Adipocyte (in vitro differentiated cells): ENCODE measurements at places on chromosomes 5 and 9.

GRCh38 chr5:81819556-81820317 lies 68.8 kb upstream of the SSBP2 start:
- DNase-seq = peak; percentile 69

DNA sequence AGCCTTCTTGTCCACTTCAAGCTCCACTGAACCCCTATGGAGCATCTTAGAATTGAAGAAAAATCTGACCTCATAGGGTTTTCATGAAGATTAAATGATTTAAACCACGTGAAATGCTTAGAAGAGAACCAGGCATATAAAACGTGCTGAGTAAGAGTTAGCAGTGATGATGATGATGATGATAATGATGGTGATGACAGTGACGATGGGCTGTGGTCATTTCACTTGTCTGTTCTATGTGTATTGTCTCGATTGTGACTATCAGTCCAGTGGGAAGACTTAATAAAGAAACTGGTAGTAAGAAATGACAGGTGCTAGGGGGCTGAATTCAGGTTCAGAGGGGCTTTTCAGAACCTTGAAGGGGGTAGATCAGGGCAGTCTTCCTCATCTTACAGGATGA lies 45.1 kb upstream of the CDKN2AIPNL start:
- DNase-seq = no peak

DNA sequence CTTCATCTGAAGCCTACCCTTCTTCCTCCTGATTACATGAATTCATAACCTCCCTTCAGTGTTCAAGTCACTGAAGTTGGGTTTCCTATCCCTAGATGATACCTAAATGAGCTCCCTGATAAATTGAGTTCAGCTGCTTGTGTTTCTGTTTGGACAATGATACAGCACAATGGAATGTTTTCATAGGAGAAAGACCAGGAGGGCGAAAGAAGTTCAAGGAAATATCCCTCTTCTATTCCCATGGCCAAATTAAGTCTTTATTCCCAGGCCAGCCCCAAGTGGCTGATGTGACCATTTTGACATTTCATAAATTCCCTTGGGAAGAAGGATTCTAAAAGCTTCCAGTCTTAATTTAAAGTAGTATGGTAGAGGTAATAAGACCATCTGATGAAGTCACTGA lies 555.8 kb upstream of the CLINT1 start:
- peak; percentile 82 for DNase-seq

DNA sequence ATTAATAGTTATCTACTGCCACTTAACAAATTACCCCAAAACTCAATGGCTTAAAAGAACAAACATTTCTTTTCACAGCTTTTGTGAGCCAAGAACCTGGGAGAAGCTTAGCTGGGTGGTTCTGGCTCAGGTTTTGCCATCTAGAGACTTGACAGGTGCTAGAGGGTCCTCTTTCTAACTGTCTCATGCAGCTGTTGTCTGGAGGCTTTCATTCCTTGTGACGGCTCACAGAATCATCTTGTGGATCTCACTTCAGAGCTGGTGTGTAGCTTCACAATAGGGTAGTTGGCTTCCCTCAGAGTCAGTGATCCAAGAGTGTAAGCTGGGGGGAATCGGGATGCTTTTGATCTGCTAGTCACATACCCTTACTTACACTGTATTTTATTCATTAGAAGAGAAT lies 81.2 kb upstream of the APC start:
- DNase-seq = no peak

DNA sequence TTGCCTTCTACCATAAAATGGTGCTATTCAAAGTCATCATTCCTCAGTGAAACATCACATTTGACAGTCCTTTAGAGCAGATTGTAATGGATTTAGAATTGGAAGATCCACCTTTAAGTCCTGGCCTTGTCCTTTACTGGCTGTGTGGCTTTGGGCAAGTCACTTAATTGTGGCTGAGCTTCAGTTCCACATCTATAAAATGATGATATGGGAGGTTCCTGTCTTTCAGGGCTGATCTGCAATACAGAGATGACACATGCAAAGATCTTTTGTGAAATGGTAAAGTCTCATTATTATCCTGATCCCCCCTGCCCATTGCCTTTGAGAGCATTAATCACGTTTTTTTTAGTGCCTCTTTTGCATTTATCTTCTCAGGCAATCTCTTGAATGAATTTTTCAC lies 58.2 kb downstream of the ZFAND5 start:
- no peak for DNase-seq

DNA sequence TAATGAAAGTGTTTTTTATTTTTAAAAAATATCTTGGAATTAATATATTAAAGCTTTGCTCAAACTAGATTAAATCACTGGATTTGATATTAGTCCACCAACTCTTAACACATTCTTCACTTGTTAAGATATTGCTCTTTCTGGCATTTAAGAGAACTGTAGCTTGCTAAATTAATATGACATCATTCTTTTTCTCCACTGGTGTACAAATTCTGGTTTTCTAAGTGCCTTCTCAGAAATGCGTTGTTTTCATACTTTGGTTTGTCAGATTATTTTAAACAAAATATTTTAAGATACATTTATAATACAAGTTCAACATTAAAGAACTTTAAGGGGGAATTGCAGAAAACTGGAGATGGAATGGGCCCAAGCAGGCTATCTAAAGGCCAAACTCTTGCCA lies 87.6 kb upstream of the IFNE start:
- DNase-seq = no peak

- peak; percentile 25 for DNase-seq
Observed at GRCh38 chr9:85599540-85600105, 142.1 kb downstream of the AGTPBP1 start.

DNA sequence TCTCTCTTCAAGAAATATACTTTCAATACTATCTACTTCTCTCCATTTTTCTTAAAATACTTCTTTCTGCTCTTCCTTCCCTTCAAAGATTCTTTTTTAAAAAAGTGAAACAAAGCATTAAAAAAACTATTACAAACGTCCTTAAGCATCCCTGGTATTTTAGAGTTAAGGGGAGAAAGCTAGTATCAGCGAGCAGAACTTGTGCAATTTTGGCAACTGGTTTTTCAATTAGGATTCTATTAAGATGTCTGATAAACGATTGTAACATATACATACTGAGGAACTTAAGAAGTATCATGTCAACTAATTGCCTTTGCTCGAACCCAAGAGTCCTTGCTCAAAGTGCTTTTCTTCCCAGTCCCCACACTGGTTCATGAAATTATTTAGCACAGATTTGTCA lies 459.2 kb downstream of the BNC2 start:
- DNase-seq = no peak

- no peak for DNase-seq
Observed at GRCh38 chr5:135494196-135494595, 41.6 kb downstream of the NEUROG1 start.

DNA sequence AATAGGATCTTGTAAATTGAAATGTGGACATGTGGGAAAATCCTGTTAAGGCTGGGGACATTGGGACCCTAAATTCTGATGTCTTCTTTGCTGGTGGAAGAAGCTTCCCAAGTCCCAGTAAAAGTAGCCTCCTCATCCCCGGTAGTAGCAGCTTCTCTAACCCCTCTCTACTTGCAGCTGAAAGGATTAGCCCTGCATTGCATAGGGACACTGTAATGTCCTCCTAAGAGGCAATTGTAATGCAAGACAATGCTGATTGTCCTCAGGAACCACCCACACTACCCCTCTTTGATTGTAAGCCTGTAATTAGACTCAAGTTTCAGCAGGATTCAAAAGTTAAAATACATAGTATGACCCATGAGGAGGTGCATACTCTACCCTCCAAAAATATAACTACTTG lies 1938.4 kb upstream of the C9orf72 start:
- DNase-seq = no peak

DNA sequence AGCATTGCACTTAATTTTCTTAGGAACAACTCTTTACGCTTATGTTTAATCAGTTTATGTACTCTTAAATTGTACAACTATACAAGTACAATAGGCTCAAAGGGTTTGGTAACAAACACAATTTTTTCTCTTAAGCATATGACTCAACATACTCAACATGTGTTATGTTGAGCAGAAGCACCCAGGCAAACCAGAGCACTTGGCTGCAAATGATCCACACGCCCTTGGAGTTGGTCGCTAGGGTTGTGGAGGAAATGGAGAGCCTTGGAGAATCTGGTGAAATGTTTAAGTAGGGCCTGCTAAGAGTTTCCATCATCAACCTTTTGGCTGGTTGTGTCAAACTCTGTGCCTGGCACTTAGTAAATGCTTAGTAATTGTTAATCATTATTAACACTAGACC lies 25.1 kb upstream of the MIER3 start:
- DNase-seq = no peak

DNA sequence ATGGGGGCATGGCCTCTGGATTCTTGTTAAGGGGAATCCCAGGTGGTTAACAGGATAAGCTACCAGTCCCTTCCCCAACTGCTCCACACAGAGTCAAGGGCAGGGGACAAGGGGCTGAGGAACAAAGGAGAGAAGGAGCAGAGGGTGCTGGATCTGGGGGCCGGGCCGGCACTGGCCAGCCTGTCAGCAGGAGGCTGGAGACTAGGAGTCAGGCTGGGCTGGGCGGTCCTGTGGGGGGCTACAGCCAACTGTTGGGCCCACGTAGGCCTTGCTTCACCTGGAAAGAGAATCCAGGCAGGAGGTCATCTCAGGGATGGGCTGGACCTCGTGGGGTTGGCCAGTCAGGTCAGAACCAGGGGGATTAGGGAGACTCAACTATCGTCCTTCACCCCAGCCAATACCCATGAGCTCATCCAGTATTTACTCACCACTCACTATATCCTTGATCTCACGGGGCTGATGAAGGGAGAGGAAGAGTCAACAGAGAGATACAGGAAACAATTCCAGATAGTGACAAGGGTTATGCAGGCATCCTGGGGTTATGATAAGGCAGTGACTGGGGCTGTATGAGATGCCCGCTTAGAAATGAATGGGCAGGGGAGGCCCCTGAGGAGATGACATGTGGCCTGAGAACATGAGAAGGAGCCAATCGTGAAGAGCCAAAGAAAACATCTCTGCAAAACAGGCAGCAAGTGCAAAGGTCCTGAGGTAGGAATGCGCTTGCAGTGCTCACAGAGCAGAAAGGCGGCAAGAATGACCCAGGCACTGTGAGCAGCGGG lies 47.9 kb upstream of the SLC25A51 start:
- no peak for DNase-seq

DNA sequence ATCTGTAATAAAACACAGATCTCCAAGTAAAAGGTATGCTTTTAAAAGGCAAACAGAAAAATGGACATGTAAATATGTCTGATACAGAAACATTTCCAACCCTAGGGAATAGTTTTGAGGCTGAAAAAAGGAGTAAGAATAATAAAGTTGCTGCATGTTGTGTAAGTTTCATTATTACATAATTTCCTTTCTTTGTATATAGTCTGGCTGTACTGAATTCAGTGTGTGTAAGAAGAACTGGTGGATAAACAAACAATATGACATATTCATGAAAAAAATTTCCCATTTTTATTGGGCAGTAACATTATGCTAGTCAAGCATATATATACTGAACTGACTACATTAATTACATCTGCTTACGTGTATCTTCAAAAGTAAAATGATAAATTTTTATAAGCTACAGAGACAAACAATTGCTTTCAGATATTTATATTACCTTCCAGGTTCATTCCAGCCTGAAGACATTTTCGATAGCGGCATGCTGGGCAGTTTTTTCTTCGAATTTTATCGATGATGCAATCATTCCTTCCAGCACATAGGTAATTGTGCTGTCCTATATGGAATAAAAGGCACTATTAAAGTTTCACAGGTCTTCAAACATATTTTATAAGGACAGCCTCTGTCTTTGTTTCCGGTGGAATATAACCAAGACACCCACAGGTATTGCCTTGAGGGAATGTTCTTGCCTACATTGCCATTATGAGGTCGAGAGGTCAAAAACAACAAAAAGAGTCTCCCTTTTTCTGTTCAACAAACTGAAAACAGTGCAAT lies 93.6 kb downstream of the NR3C1 start:
- DNase-seq = peak; percentile 62

GRCh38 chr5:128472036-128472435 lies 66.0 kb downstream of the FBN2 start:
- DNase-seq = no peak

GRCh38 chr9:115880221-115880885 lies 273.2 kb upstream of the PAPPA start:
- DNase-seq = no peak

DNA sequence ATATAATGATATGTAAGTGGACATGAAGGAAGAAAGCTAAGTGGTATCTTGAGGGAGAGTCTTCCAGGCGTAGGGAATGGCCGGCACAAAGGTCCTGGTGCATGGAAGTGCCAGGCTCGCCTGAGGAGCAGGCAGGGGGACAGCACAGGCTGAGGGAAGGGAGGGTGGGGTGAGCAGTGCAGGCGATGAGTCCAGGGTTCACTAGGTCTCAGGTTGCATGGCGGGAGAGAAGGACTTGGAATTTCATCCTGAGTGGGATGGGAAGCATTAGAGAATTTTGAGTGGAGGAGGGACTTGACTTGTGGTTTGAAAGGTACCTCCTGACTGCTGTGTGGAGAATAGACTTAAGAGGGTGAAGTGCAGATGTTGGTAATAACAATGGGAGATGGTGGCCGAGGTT lies 268.9 kb downstream of the ARHGEF28 start:
- DNase-seq = no peak

DNA sequence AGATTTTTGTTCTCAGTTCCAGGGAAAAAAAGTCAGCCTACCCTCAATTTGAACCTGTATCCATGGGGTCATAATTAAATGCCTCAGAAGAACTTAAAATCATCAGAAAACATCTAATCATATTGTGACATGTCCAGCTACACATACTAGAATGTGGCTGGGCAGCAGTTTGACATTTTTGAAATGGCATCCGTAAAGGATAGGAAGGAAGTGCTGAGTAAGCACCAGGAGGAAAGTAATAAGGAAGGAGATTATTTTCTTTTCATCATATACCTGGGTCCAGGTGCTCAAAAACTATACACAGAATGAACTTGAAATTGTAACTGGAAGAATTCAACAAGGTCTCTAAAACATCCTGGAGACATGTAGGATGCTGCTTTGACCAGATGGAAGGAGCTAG lies 116.9 kb upstream of the RAI14 start:
- DNase-seq = no peak

DNA sequence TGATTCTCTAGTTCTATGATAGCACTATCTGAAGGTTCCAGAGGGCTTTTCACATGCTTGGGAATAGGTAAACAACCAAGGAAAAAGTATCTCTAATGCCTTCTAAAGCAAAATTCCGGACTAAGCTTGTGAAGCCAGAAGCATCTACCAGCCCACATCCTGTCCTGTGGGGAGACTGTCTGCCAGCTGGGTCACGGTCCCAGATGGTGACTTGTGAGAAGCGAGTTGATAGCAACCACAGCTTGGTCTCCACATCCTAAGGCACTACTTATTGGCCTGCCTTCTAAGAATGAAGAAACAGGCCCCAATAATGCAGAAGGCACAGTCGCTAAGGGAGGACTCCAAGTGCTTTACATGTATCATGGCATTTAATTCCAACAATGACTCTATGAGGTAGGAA lies 184.1 kb upstream of the ADRA1B start:
- DNase-seq = no peak

- no peak for DNase-seq
Observed at GRCh38 chr5:179816796-179817469, 3.8 kb upstream of the SQSTM1 start.

DNA sequence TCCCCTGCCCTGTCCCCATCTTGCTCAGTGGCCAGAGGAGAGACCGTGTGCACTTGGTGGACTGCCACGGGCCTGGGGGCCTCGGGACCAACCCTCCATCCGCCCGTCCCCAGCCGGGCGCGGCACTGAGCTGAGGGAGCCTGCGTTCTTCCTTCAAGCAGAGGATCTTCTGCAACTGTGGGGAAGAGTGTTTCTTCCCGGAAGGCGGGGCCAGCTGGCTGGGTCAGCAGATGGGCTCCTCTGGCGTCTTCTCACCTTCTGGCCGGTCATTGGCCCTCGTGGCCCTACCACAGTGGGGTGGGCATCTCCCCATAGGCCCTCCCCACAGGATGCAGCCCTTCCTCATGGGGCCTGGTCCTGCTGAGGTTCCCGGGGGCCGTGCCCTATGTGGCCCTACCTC lies 17.4 kb downstream of the RXRA start:
- DNase-seq = no peak
